ENCODE measurements at places on chromosomes 4 and X.

GRCh38 chrX:97132664-97133415 is 249.1 kb downstream of the RPA4 start:
- no peak for DNase-seq

DNA sequence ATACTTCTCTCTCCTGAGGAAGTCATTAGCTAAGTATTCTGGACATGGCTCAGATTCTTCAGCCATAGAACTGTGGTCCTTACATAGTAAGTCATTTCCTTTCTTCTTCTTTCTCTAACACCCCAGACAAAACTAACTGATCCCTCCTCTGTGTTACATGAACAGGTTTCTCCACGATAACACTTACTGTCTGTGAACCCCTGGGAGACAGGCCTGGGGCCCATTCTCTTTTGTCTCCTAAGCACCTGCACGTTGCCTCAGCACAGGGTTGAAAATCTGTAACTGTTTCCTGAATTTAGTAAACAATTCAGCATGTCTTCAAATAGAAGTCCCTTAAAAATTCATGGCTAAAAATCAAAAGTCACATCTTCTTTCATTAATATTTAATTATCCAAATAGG is 24.7 kb downstream of the APBB2 start:
- no peak for DNase-seq

DNA sequence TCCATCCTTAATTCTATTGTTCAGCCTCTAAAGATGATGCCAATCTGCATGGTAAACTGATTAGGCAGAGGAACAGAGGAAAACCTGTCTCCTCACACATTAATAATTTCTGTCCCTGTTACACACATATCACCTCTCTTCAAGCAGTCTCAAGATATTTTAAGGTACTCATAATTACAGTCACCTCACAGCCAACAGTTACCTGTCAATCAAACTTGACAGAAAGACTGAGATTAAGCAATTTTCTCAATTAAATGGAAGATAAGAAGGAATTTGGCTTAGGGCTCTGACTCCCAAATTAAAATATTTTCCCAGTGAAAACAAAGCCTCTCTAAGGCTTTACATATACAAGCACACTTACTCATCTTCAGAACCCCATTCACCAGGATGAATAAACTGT is 85.2 kb downstream of the MAPK10 start:
- no peak for DNase-seq

DNA sequence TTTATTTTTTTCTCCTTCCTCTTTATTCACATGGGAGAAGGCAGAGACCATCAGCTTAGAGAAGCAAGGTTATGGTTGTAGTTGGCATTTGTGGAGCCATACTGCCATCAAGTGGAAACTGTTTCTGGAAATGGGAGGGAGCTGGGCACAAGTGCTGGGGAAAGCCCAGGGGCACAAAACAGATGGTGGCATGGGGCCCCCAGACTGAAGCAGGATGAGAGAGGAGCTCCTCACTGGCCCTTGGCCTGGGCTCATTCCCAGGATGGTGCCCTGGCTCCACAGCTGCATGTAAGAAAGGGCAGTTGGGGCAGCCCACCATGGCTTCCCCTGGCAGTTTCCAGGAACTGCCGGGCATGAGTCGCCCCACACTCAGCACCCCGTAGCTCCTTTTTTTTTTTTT is 59.2 kb downstream of the NBDY start:
- DNase-seq = no peak

GRCh38 chrX:110108381-110108821 is 105.5 kb downstream of the TMEM164 start:
- DNase-seq = no peak

GRCh38 chr4:17450269-17450804 is 61.6 kb downstream of the QDPR start:
- no peak for DNase-seq

DNA sequence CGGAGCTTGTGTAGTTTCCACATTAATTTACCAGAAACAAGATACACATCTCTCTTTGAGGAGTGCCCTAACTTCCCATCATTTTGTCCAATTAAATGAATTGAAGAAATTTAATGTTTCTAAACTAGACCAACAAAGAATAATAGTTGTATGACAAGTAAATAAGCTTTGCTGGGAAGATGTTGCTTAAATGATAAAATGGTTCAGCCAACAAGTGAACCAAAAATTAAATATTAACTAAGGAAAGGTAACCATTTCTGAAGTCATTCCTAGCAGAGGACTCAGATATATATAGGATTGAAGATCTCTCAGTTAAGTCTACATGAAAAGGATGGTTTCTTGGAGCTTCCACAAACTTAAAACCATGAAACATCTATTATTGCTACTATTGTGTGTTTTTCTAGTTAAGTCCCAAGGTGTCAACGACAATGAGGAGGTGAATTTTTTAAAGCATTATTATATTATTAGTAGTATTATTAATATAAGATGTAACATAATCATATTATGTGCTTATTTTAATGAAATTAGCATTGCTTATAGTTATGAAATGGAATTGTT is at the start of gene FGB:
Gene FGB, plus strand, starts transcription at position 315 of the 558 bp plus-strand sequence. Its CDS starts 8 bp downstream, at position 323.
- DNase-seq = no peak

GRCh38 chr4:161650812-161651211 is 513.0 kb downstream of the FSTL5 start:
- no peak for DNase-seq

DNA sequence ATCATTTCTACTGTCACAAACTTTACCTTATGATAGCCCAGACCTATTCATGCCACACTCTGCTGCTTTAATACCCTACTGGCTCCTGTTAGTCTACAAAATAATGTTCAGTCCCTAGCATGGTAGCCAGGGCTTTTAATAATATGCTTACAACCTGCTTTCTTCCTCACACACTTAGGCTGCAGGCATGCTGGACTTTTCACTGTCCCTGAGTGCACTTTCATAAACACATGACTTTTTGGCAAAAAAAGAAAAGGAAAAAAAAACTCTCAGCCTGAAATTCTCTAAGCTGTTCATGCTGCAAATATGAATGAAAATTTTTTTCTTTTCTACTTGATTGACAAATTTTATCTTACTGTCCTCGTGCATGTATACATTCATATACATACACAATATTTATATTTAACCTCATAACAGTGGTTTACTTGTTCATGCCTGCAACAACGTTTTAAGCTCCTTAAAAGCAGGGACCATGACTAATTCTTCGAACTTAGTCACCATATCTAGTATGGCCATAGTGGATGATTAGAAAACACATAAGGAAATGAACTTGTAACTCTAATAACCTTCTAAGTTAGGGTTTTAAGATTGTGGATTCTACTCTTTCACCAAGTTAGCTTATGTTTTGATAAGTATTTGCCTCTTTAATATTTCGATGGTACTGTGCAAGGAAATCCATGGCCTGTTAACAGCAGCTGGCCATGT is 229.5 kb downstream of the SPCS3 start:
- DNase-seq = no peak

DNA sequence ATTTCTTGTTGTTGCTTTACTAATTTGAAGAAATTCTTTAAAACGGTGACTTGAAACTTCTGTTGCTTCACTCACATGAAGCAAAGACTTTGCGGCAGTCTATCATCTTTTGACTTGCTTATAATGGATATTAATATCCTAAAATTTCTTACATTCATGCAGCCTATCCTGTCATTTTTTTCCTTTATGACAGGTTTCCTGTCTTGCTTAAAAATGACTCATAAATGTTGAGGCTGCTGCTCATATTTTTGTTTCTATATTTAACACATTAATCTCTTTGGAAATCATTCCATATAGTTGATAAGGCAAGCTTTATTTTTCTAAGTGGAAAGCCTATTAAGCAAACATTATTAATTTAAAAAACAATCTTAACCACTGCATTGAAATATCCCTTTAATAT is 176.6 kb upstream of the GALNTL6 start:
- DNase-seq = no peak

DNA sequence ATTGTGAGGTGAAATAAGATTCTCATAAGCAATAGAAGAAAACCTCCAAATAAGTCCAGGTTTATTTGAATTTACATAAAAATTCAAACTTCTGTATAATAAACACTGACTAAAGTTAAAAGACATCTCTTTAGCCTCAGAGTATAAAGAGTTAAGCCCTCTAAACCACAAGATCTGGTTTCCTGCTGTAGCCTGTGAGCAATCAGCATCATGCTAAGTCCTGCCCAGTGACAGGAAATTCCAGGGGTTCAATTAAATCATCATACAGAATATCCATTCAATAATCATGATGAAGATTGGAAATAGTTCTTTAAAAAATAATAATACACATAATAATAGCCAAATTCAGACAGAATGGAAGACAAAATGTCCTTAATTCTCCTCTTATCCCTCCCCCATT is 139.2 kb upstream of the DGKK start:
- DNase-seq = no peak

- DNase-seq = no peak
Observed at GRCh38 chrX:50860518-50860917, 46.5 kb upstream of the SHROOM4 start.

DNA sequence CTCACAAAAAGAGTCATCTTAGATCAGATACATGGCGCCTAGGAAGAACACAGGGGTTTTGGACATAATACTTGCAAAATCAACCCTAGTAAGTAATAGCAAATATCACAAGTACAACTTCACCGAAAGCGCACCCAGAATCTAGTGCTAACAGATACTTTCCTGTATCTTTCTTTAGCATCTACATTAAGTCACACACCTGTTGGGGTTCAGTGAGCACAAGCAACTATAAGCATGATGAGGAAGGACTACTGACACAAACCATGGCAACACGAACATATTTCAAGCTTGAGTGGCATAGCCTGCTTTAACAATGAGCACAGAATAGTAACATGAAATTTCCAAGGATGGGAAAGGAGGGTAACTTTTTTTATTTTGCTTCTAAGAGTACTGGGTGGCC is 116.1 kb downstream of the GPC3 start:
- DNase-seq = no peak

- DNase-seq = no peak
Observed at GRCh38 chrX:80334583-80334982, 85.7 kb upstream of the TENT5D start.

GRCh38 chr4:37383579-37384229 is 139.2 kb downstream of the NWD2 start:
- no peak for DNase-seq

DNA sequence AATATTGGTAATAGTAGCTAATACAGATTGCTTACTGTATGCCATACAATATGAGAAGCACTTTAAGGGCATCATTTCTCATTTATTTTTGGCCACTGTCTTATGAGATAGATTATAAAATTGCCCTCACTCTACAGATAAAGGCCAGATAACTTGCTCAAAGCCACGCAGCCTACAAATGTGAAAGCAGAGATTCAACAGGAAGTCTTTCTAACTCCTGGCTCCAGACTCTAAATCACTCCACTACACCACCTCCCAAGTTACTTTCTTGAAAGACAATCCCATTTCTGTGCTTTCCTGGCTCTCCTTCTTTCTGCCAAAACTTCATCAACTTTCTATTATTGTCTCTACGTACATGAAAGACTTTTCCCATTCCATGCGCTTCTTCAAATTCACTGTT is 194.7 kb downstream of the FBXO8 start:
- no peak for DNase-seq

GRCh38 chrX:67619253-67619652 is 75.4 kb downstream of the AR start:
- DNase-seq = no peak
